ENCODE measurements at places on chromosomes 7 and 10.

DNA sequence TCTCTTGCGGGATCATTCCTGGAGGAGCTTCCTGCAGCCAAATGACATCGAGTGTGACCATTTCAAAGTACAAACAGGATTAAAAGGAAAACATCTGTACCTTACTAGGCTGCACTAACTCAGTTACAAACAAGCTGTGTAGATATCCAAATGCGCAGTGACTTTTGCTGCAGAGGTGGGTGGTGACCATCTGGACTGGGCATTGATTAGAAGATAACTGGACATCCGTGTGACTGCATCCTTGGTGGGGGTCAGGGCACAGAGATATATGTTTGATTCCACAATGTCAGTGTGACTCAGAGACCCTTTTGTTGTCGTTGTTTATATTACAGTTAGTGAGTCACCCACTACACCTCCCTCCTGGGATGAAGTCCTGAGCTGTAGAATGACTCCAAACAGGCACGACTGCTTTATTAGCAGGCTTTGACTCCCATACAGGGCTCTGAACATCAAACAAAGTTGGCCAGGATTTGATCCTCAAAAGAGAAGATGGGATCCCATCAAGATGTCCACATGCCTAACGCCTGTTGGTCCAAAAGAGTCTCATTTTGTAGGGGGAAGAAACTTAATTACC lies 56.7 kb upstream of the SDK1 start:
- DNase-seq, result no peak

DNA sequence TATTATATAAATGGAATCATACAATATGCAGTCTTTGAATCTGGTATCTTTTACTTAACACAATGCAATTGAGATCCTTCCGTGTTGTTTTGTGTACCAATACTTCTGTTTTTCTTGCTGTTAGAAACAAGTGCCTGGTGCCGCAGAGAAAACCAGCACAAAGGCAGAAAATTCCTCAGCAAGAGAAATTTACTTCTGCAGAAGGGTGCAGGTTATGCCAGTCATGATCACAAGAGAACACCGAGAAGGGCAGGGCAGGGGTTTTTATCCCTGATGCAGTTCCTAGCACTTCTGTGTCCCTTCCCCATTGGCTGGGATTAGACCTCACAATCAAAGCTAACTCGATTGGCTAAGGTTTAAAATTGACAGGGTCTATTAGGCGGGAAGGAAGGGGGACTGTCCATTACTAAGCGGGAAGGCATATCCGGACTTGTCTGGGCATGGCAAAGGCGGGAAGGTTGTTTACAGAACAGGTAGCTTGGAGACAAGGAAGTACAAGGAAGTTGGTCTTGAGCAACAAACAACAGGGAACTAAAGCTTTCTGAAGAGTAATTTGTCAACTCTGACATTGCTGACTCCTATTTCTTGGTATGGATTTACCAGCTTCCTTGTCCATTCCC lies 2.4 kb upstream of the ZNF33B start:
- DNase-seq, result no peak

DNA sequence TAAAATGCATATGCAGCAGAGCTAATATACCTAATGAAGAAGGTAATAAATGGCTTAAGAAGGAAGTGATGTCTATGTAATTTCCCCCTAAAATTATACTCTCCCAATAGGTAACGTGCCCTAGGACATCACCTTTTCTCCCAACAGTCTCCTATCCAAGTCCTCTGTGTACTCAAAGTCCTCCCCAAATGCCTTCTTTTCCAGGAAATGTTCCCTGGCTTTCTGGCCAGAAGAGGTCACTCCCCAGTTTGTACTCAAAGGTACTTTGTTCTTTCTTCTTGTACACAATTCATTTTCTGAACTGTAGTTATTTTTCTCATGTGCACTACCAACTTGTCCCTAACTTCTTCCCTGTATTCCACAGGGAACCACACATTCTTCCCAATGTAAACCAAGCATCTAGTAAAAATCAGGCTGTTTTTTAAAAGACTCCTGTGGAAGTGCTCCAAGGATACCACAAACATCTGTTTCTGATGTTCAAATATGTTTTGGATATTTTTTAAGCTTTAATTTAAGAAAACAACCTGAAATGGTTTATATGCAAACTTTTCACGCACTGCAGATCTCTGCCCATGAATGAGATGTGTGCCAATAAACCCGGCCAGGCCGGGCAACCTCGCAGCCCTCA lies 262.3 kb upstream of the KLF14 start:
- DNase-seq, result no peak

DNA sequence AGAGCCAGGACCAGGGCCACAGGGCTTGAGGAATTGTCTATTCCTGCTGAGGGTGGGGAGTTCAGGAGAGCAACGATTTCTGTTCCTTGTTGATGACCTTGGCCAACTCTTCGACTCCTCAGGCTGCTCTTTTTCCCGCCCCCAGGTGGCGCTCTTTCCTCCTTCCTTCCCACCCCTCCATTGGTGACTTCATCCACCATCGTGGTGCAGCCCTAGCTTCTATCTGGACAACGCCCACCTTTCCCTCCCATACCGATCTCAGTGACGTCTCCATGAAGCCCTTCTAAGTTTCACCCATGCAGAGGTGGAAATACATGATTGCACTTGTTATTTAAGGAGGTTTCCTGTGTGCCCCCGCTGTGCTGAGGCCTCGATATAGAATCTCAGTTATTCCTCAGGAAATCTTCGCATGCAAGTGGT lies 22.1 kb upstream of the CARD11 start:
- peak; percentile 51 for DNase-seq

DNA sequence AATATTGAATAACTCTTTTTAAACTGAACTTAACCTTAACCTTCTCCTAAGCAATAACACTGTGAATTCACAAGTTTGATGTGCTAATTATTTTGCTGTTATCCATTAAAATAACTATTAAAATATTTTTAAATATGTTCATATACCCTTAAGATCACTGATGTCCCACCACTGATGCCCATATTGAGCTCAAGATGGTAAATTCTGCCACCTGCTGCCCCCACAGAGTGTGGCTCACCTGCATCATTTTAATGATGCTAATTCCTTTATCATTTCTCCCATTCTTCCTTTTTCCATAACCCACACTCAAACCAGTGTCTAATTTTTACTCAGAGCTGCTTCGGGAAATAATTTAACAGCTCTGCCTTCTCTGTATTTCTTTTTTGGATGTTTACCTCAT lies 82.3 kb upstream of the ARID5B start:
- no peak for DNase-seq

DNA sequence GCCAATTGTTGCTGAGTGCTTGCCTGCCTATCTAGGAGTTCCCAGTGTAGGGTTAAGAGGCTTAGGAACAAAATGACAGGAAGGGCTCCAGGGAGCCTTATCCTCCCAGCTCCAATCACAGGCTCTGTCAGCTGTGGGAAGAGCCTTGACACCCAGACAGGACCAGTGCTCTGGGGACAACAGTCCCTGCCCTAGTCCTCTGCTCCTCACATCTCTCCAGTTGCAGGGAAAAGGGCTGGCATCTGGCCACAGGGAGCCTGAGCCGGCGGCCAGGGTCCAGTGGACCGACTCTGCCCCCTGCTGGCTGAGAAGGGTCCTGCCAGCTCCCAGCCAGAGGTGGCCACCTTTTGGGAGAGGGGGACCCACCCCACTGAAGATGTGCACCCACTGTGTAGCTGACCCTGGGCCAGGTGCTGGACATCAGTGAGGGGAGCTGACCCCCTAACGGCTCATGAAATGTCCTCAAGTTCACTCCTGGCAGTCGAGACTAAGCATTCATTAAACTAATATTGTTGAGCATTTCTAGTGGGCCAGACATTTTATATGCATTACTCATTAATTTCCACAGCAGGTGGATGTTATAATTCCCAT lies 17.6 kb downstream of the DNAJB12 start:
- DNase-seq, result peak; percentile 71

- peak; percentile 72 for DNase-seq
These were observed 35.4 kb downstream of the BAG3 start for GRCh38 chr10:119686465-119687191.

DNA sequence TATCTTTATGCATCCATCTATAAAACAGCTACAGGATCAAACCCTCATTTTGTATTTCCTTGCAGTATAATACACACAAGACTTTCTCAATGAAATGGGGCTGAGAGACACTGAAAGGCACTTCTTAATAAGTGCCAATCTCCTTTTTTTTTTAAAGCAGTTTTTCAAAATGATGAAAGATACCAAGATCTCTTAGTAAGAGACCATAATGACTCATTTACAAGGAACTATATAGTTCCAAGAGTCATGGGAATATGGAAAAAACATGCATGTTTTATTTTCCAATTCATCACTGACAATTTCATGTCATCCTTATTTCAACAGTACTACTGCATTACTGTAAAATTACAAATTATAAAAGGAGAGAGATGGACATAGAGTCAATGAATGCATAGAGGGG lies 973.7 kb downstream of the GATA3 start:
- no peak for DNase-seq

DNA sequence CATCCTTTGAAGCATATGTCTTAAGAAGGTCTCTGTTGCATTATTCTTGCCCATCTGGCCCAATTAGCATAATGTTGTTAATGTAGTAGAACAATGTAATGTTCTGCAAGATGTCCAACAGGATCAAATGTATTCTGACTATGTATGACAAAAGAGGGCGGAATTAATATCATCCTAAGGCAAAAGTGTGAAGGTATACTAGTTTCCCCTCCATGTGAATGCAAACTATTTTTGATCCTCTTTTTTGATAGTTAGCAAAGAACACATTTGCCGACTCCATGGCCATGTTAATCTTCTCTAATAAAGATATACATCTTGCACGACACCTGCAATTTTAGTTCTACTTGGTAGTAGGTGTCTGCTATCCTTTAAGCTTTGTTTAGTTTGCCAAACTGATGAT lies 157.6 kb downstream of the ATRNL1 start:
- no peak for DNase-seq

GRCh38 chr10:24238519-24239247 lies 29.7 kb downstream of the KIAA1217 start:
- no peak for DNase-seq
